ENCODE measurements at places on chromosomes 7 and 10.
A peak's percentile ranks its signal among the peaks of the same experiment; 100 is the strongest.

DNA sequence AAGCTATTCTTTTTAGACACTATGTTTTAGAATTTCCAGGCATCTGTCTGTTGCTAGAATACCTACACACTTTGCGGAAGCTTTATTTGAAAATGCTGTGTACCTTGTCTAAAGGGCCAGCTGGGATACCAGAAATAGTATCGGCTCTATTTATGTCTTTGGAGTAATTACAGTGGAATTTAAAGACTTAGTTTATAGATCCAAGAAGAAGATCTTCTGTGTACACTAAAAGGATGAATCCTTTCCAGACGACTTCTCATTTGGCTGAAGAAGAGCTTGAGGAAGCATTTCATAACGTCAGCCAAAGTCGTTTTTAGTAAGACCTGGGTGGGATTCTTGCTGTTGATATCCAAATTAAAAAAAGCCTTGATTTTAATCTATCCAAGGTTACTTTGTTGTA is 365.9 kb downstream of the INHBA start:
- no peak for DNase-seq

DNA sequence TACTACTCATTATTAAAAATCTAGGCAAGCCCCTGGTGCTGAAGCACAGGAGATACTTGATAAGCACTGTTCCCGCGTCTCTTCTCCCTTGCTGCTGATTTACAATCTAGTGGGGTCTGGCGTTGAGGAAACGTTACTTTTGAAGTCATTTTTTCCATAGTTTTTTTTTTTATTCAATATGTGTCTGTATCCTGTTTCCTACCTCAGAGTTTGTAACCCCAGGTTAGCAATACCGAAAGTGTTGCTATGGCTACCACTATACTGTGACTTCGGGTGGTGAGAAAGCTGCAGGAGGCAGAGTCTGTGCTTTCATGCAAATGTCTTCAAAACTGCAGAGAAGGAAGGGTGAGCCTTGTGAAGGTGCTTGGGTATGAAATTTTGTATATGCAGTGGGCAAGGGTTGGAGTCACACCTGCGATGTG is 458.8 kb upstream of the GHITM start:
- DNase-seq = peak; percentile 95

DNA sequence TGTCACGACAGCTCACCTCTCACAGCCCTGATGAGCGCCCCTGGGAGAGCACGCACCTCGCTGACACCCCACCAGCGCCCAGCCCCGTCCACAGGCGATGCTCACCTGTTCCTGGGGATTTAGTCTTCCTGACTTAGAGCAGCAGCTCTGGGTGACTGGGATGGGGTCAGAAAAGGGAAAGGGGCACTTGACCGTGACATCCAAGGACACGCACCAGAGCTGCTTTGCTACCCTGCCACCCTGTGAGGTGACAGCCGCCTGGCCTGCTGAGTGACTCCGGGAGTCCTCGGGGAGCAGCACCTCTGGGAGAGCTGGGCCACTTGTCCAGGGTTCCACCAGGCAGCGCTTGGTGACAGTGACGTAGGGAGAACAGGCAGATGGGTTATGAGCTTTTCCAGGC is 148.2 kb downstream of the PRKAG2 start:
- DNase-seq = no peak

GRCh38 chr10:62096256-62096933 is 172.2 kb downstream of the RTKN2 start:
- no peak for DNase-seq

DNA sequence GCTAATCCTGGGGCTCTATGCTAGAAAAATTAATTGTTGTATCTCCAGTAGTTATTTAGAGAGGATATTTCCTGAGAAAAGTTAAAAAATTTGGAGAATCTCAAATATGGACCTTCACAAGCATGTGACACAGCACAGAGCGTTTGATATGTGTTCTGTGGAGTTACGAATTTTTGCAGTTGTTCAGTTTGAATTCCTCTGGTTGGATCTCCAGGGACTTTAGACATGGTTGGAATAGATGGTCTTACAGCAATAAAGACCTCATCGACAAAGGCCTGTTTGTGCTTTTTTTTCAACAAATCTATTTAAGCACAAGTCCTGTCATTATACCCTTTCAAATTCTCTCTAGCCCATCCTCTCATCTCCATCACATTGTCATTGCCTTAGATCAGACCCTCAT is 138.0 kb downstream of the TES start:
- DNase-seq = no peak

- no peak for DNase-seq
Observed at GRCh38 chr7:10939237-10939910, 34.3 kb upstream of the PHF14 start.

DNA sequence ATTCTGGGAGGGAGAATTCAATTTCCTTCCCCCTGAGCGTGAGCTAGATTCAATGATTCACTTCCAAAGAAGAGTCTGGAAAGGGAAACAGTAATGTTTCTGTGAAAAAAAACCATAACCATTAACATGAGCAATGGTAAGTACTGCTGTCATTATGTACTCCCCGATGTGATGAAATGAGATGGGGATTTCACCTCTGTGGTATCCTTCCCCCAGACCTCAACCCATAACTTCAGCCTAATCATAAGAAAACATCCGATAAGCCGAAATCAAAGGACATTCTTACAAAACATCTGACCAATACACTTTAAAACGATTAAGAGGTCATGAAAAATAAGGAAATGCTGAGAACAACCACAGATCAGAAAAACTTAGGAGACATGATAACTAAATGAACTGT is 27.2 kb downstream of the EZH2 start:
- peak; percentile 76 for DNase-seq

GRCh38 chr10:122477436-122477835 is 16.1 kb downstream of the HTRA1 start:
- no peak for DNase-seq

GRCh38 chr10:20094226-20094976 is 278.2 kb downstream of the PLXDC2 start:
- DNase-seq = no peak

GRCh38 chr10:110416776-110417711 is 80.7 kb upstream of the DUSP5 start:
- no peak for DNase-seq

DNA sequence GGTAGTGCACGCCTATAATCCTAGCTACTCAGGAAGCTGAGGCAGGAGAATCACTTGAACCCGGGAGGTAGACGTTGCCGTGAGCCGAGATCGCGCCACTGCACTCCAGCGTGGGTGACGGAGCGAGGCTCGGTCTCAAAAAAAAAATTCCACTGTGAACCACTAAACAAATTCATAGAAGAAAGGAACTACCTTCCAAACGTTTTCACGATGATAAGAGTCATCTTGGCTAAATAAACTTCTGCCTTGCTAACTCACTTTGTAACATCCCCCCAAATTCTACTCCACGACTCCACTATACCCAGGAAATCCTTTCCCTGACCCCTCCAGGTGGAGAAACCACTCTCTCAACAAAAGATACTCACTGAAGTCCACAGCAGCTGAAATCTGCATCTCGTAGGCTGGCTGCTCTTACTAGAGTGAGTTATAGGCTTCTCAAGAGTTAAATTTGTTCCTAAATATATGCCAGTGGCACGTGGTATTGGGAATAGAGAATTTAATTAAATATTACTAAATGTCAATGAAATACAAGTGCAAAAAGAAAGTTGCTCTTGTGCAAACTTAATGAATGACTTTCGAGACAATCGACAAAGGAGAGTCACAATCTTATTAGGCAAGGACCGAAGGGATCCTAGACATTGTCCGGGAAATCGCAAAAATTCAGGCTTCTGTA is 1.6 kb upstream of the GTF2I start:
- no peak for DNase-seq

DNA sequence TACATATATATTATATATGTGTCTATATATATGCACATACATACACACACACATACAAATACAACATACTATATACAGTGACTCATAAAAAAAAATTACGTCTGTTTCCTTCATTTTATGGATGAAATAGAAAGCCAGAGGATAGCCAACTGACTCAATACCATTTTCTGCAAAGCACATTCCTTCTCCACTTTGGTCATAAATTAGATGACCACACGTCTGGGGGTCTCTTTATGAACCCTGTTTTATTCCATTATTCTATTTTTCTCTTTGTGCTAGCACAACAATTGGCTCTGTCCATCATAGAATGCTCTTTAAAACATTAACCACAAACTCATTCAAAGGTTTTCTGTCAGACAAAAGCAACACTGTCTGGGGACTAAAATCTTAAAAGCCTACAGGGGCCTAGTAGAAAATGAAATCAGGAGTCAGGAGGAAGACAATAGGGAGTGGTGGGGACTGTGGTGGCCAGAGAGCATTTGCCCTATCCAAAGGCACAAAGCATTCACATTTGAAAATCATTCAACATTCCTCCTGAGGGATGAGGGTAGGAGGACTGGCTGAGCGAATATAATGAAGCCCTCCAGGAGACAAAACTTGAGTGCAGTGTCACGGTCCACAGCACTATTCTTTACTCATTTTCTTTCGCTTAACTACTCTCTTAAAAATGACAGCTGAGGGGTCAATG is 4.3 kb downstream of the CUBN start:
- DNase-seq = no peak

GRCh38 chr10:125584954-125585353 is 98.0 kb downstream of the TEX36 start:
- no peak for DNase-seq

DNA sequence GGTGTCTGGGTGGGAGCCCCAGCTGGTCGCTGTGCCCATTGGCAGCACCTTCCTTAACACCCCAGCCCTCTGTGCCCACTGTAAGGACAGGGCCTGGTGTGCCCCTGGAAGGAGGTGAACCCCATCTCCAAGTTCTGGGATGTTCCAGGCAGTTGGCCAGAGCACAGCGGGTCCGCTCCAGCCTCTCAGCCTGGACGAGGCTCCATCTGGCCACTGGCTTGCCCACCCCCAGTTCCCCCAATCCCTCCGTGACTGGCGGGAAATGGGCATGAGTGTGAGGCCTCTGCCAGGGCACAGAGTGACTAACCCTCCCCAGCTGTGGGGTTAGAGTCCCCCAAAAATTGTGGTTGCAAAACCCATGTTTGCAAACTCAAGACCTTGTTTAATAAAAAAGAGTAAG is 15.6 kb downstream of the GRIFIN start:
- no peak for DNase-seq

DNA sequence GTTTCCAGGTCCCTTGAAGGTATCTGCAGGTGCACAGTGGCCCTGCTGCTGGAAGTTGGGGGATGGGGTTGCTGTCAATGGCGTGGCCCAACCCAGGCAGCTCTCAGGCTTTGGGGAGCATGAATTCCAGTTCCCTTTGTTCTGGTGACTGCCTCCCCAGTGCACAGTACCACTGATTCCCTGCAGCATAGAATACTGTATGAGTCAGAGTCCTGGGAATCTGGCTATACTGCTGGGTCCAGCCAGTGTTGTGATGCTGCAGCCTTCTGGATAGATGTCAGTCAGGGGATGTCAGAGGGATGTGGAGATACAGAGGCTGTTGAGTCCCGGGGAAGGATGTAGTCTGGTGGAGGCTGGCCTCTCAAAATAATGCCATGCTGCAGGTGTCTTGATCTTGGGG is 99.3 kb downstream of the LANCL2 start:
- DNase-seq = no peak

DNA sequence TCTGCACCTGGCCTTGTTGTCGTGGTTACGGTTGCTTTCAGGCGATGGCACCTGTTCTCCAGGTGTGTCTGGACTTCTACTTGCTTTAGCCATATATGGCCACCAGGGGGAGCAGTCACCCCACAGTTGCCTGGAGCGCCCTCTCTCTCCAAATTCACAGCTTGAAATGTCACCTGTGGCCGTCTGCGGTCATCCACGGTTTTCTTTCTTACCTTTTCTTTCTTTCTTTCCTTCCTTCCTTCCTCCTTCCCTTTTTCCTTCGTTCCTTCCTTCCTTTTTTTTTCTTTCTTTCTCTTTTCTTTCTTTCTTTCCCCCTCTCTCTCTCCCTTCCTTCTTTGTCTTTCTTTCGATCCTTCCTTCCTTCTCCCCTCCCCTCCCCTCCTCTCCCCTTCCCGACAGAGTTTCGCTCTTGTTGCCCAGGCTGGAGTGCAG is 150.5 kb upstream of the VKORC1L1 start:
- DNase-seq = peak; percentile 51

DNA sequence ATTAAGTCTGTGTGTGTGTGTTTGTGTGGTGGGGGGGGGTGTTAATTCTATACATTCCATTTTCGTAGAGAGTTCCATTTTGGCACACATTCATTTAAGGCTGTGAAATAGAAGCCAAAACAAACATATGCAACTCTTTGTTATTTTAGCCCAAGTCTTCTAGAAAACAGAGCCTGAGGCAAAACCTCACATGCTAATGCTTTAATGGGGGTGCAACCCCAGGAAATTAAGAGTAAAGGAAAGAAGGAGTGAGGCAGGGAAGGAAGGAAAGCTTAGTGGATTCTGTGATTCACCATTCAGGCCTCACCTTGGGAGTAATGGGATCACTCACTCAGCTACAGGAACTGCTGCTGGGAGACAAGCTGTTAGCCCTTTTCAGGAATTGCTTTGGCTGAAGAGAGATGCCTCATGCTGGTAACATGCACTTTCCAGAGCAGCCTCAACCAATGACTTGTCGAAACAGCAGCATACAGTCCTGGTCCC is 73.0 kb upstream of the CTTNBP2 start:
- no peak for DNase-seq

GRCh38 chr10:88187472-88187871 is 324.0 kb downstream of the PTEN start:
- no peak for DNase-seq

GRCh38 chr7:129698516-129699418 is 87.2 kb downstream of the NRF1 start:
- DNase-seq = no peak

- no peak for DNase-seq
Observed at GRCh38 chr7:7157887-7158271, 24.5 kb upstream of the C1GALT1 start.

GRCh38 chr10:51005551-51005950 is 68.7 kb upstream of the PRKG1 start:
- no peak for DNase-seq

GRCh38 chr10:33858326-33858725 is 523.9 kb upstream of the NRP1 start:
- DNase-seq = no peak

- no peak for DNase-seq
Observed at GRCh38 chr10:49080071-49080470, 35.3 kb downstream of the VSTM4 start.

DNA sequence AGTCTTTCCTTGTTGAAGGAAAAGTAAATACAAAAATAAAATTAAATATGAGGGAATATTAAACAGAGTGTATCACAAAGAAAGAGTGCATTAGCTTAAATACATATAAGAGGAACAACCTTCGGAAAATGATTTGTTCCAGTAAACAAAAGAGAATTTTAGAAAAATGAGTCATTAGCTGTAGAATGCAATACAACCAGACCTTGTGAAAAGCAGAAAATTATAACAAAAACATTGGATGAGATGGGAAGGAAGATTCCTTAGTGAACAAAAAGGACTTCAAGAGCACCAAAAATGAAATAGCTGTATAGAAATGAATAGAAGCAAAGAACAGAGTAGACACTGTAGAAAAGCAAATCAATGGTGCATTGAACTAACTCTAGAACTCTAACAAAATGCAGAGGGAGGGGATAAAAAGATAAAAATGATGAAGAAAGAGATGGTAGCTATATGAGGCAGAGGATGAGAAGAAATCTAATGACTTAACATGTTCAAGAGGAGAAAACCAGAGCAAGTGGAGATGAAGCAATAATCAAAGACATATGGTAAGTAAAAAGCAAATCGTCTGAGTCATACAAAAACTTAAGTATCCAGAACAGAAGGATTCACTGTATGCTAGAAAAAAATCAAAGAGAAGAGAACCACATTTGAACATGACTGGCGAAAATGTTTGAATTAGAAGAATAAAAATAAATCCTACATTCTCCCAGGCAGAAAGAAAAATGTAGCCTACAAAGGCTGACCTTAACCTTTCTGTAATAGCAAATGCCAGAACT is 190.5 kb downstream of the TMEM26 start:
- no peak for DNase-seq

Data from T-helper 2 cell (primary cell).